ENCODE measurements at places on chromosomes 12 and 14.
A peak's percentile ranks its signal among the peaks of the same experiment; 100 is the strongest.

GRCh38 chr14:99094901-99095300, 177.1 kb downstream of the BCL11B start:
- no peaks in the 10 kb centered on the region for H3K27me3 ChIP-seq
- no peaks in the 10 kb centered on the region for H3K36me3 ChIP-seq
- no peak for DNase-seq
- no peak overlapping the region for H3K4me3 ChIP-seq
- no peak overlapping the region for H3K27ac ChIP-seq

DNA sequence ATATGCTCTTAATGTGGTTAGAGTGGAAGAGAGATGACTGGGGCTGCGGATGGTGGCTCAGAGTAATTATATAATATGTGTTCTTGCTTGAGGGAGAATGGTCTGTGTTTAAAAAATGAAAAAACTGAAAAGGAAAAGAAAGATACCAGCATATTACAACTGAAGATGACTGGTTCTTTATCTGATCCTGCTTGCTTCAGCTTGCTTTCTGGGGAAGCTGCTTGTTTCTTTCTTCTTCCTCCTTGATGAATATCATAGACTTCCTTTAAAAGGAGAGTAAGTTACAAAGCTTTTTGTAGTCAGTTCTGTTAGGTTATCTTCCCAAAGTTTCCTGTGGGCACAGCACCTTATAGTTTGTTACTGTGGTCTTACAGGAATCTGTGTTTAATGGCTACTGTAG, 210.9 kb downstream of the ERC1 start:
- no peak for DNase-seq
- no peak overlapping the region for H3K4me3 ChIP-seq
- H3K27ac ChIP-seq, result no peak overlapping the region
- peaks cover 7% of the 10 kb centered on the region for H3K36me3 ChIP-seq
- H3K27me3 ChIP-seq, result no peaks in the 10 kb centered on the region

DNA sequence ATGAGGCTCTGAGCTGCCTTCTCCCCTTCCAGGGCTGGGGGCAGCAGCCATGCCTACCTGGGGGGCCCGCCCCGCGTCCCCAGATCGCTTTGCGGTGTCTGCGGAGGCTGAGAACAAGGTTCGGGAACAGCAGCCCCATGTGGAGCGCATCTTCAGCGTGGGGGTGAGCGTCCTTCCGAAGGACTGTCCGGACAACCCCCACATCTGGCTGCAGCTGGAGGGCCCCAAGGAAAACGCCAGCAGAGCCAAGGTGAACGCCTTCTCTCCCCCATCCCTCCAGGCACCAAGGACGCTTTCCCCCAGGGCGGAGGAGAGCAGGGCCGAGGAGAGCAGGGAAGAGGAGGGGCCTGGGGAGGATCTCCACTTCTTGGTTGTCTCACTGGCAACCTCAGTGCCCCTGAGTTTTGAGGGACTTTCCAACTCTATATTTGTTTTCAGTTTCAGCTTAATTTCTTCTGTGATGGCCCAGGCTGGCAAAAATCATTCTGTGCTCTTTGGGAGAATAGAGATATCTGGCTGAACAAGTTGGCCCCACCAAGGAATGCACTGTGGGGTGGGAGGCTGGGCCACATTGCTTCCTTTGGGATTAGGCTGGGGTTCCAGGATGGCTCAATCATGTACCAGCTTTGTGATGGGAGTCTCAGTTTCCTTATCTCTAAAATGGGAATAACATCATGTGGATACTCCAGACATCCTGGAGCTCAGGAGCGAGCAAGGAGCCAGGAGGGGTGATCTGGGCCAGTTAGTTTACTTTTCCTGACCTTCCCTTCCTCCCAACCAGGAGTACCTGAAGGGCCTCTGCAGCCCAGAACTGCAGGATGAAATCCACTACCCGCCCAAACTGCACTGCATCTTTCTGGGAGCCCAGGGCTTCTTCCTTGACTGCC, 1.2 kb downstream of the KHNYN start:
- peak; percentile 56 for DNase-seq
- peak overlapping the region; percentile 93 for H3K4me3 ChIP-seq
- H3K4me1 ChIP-seq, result peaks cover 32% of the 10 kb centered on the region
- no peaks in the 10 kb centered on the region for H3K27me3 ChIP-seq
- peak overlapping the region; percentile 98 for H3K27ac ChIP-seq

DNA sequence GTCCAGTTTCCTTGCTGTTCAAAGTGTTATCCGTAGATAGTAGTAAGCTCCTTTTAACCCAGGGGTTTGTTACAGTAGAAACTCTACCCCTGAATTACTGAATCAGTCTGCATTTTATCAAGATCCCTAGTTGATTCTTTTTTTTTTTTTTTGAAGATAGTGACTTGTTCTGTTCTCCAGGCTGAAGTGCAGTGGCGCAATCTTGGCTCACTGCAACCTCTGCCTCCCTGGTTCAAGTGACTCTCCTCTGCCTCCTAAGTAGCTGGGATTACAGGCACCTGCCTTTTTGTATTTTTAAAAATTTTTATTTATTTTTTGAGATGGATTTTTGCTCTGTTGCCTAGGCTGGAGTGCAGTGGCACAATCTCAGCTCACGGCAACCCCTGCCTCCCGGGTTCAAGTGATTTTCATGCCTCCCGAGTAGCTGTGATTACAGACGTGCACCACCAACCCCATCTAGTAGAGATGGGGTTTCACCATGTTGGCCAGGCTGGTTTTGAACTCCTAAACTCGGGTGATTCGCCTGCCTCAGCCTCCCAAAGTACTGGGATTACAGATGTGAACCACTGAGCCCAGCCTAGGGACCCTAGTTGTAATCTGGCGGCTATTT, 10.5 kb downstream of the LARP4 start:
- H3K36me3 ChIP-seq, result peaks cover 11% of the 10 kb centered on the region
- H3K4me3 ChIP-seq, result no peak overlapping the region
- H3K27ac ChIP-seq, result no peak overlapping the region
- no peaks in the 10 kb centered on the region for H3K27me3 ChIP-seq
- no peak for DNase-seq

- DNase-seq, result no peak
- H3K4me3 ChIP-seq, result no peak overlapping the region
- H3K27ac ChIP-seq, result peak overlapping the region; percentile 5
- no peaks in the 10 kb centered on the region for H3K27me3 ChIP-seq
These were observed 101.1 kb upstream of the PLEKHG7 start for GRCh38 chr12:92601680-92602079.

DNA sequence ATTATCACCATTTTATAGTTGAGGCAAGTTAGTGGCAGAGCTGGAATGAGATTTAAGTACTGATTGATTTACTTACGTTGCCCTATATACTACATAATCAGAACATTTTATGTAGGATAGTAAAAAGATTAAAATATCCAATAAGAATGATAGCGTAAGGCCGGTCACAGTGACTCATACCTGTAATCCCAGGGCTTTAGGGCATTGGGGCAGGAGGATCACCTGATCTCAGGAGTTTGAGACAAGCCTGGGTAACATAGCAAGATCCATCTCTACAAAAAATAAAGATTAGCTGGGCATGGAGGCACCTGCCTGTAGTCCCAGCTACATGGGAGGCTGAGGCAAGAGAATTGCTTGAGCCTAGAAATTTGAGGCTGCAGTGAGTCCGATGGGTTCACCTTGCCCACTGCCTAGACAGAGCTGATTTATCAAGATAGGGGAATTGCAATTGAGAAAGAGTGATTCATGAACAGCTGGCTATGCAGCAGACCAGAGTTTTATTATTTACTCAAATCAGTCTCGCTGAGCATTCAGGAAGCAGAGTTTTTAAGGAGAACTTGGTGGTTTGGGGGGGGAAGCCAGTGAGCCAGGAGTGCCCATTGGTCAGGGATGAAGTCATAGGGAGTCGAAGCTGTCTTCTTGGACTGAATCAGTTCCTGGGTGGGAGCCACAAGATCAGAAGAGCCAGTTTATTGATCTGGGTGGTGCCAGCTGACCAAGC, 24.7 kb upstream of the SGPP1 start:
- no peak overlapping the region for H3K4me3 ChIP-seq
- H3K27ac ChIP-seq, result no peak overlapping the region
- H3K4me1 ChIP-seq, result peaks cover 13% of the 10 kb centered on the region
- H3K27me3 ChIP-seq, result no peaks in the 10 kb centered on the region
